ENCODE measurements at places on chromosomes 5 and 9.

DNA sequence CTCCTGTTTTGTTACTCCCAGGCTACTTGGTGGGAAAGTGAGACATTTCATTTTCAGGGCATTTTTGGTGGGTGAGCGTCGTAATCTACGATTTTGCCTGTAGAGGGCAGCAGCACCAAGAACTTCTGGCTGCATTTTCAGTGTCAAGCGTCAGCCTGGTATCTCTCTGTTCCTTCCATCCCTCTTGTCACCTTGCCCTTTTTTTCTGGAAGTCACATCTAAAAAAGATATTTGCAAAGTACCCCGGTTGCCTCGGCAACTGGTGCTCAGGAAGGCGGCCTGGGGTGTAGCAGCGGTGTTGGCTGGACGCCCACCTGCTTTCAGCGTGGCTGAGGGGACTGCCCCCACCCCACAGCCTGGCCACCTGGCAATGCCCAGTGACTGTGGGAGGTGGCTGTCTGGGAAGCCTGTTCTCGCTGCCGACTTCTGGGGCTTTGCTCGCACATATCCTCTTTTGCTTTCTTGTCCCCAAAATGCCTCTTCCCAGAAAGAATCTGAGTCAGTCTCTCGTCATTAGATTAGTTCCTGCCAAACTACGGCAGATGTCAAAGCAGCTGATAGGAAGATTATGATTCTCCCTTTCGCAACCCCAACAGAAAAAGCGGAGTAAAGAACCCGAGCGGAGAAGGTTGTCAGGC, 84.5 kb downstream of the ACER2 start:
- no peaks in the 10 kb centered on the region for H3K27me3 ChIP-seq
- no peaks in the 10 kb centered on the region for H3K36me3 ChIP-seq
- H3K27ac ChIP-seq: no peak overlapping the region
- no peak overlapping the region for H3K4me3 ChIP-seq
- peak; percentile 52 for DNase-seq

DNA sequence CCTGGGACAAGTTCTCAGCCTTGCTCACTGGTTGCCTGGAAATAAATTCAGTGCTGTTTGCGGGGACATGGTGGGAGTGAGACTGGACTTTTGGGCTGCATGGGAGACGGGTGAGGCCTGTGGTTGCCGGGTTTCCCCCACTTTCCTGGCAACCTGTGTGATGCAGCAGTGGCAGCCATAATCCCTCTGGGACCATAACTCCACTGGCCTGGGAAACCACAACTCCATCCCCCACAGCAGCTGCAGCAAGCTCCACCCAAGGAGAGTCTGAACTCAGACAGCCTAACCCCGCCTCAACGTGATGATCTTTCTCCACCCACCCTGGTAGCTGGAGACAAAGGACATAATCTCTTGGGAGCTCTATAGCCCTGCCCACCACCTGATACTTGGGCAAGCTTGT, 349.9 kb downstream of the PIK3R1 start:
- no peaks in the 10 kb centered on the region for H3K36me3 ChIP-seq
- peaks cover 7% of the 10 kb centered on the region for H3K4me1 ChIP-seq
- no peak for DNase-seq
- no peak overlapping the region for H3K4me3 ChIP-seq
- no peak overlapping the region for H3K27ac ChIP-seq
- no peaks in the 10 kb centered on the region for H3K27me3 ChIP-seq

DNA sequence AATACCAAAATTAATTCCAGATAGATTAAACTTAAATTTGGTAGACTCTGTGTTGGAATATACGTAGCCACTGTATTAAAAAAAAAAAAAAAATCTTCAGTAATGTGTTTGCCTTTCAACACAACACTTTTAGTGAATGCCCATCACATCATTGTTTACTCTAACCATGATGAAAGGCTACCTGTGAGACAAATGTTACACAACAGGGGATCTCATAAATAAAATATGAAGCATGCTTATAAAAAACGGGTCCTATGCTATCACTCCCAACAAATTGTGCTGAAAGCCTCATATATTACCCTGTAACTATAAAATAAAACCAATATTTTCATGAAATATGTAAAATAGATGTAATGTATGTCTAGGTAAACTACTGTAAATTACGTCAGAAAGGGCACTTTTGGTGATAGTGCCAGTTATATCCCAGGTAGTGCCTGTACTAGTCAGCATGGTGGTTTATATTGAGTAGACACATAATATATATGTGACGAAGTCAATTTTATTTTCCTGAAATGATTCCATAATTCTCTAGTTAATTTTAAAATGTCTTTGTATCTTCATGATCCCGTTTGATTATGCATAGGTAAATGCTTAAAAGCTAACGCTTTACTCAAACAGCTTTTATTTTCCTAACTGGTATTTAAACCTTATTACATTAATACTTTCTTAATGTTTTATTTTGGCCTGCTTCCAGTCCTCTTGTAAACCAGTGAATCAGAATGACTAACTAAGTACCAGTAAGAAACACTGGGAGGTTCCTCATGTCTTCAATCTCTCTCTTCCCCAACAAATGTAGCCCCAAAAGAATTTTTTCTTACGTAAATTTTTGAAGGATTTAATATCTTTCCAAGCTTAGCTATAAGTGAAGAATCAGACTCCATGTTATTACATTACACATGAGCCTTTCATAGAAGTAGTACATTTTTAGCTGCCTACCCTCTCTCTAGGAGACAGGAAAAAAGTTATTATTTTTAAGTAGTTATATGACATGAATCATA, 420.3 kb downstream of the GABRG2 start:
- H3K27ac ChIP-seq: no peak overlapping the region
- H3K36me3 ChIP-seq: no peaks in the 10 kb centered on the region
- no peaks in the 10 kb centered on the region for H3K4me1 ChIP-seq
- H3K27me3 ChIP-seq: no peaks in the 10 kb centered on the region

- no peaks in the 10 kb centered on the region for H3K36me3 ChIP-seq
- no peaks in the 10 kb centered on the region for H3K4me1 ChIP-seq
- no peak overlapping the region for H3K4me3 ChIP-seq
- no peak overlapping the region for H3K27ac ChIP-seq
- H3K27me3 ChIP-seq: no peaks in the 10 kb centered on the region
Measured at GRCh38 chr9:106228861-106229260, 534.5 kb downstream of the TMEM38B start.

- DNase-seq: no peak
- H3K27me3 ChIP-seq: no peaks in the 10 kb centered on the region
- no peak overlapping the region for H3K27ac ChIP-seq
- no peaks in the 10 kb centered on the region for H3K36me3 ChIP-seq
- no peak overlapping the region for H3K4me3 ChIP-seq
- no peaks in the 10 kb centered on the region for H3K4me1 ChIP-seq
Measured at GRCh38 chr5:31824869-31825517, 186.1 kb downstream of the PDZD2 start.

DNA sequence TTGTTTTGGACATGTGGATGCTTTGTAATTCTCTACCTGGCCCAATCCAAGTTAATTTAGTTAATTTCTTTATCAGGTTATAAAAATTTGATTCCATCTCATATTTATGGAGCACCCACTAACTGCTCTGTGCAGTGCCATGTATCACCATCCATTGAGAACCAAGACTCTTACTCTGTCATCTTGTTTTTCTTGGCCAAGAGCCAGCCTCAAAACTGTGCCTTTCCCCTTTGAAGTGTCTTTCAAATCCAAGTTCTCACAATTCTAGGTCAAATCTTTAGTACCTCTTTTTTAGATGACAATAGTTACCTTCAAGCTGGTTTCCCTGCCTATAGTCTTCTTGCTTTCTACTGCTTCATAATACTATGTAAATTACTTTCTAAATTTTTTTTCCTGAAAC, 3.2 kb downstream of the COMMD10 start:
- H3K4me1 ChIP-seq: peaks cover 11% of the 10 kb centered on the region
- DNase-seq: no peak
- H3K36me3 ChIP-seq: peaks cover 7% of the 10 kb centered on the region
- no peaks in the 10 kb centered on the region for H3K27me3 ChIP-seq
- H3K27ac ChIP-seq: no peak overlapping the region

GRCh38 chr5:8954801-8955200, 591.1 kb downstream of the SEMA5A start:
- H3K4me3 ChIP-seq: no peak overlapping the region
- no peaks in the 10 kb centered on the region for H3K27me3 ChIP-seq
- no peaks in the 10 kb centered on the region for H3K36me3 ChIP-seq
- H3K4me1 ChIP-seq: no peaks in the 10 kb centered on the region
- no peak overlapping the region for H3K27ac ChIP-seq

Data from pancreas (tissue), 10 donors.